Hematopoietic multipotent progenitor cell (in vitro differentiated cells): ENCODE measurements at places on chromosomes 4 and X.

- DNase-seq, result no peak
These were observed 1.0 kb downstream of the NHSL2 start for GRCh38 chrX:71911731-71912050.

GRCh38 chr4:4419896-4420295 is 33.0 kb downstream of the NSG1 start:
- no peak for DNase-seq

GRCh38 chr4:88177983-88178625 is 19.7 kb upstream of the ABCG2 start:
- DNase-seq, result peak; percentile 77

DNA sequence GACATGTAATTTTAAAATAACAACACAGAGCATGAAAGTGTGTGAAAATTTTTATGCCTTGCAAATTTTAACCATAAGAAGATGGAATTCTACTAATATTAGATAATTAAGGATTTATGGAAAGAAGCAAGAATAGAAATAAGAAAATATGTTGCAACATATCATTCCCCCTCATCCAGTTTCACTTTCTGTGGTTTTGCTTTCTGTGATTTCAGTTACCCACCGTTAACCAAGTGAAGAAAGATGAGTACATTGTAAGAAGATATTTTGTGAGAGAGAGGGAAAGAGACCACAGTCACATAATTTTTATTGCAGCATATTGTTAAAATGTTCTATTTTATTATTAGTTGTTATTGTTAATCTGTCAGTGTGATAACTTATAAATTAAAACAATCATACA is 77.9 kb downstream of the ADAM29 start:
- DNase-seq, result no peak

DNA sequence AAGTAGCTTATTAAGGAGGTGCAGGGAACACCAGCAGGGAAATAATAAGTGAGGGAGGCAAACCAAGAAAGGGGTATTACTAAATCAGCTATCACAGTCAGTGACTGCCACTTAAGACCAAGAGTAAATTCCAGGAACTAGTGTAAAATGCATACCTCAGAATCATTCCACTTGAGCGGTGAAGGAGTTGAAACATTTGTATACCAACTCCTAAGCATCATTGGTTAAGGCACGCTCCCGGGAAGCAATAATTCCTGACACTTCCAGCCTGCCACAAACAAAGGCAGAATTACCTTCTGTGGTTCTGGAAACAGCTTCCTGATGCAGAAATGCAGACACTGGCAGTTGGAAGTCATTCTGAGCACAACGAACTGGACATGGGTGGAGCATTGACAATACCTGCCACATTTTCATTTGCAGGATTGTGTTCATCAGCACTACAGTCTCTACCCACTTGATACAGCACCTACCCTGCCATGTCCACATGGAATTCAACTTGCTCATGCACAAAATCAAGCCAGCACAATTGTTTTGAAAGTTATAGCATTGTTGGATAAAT is 82.1 kb downstream of the PPP1R2C start:
- no peak for DNase-seq

GRCh38 chr4:87229979-87230378 is 9.6 kb upstream of the KLHL8 start:
- no peak for DNase-seq

- DNase-seq, result no peak
These were observed 664.8 kb downstream of the PCDH18 start for GRCh38 chr4:136867465-136867864.

DNA sequence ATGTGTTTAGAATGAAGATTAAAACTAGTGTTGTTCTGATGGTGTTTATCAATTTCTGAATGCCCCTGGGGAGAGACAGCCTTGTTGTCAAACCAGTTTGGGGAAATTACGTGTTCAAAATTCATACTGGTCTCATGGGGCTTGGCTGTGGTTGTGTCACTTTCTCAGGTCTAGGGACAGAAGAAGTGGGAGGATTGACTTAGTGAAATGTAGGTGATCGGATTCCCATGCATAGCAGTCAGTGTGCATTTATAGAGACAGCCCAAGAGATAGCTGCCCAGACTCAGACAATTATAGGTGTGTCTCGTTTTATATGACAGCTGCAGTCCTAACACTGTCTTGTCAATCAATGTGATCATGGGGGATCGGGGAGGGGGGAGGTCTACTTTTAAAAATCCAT is 94.4 kb upstream of the CLCN4 start:
- DNase-seq, result no peak

GRCh38 chr4:3074846-3075651 is 568 bp downstream of the HTT start:
- peak; percentile 86 for DNase-seq

- DNase-seq, result no peak
These were observed 168.7 kb upstream of the TBC1D9 start for GRCh38 chr4:140924761-140925392.

- DNase-seq, result no peak
These were observed 512.0 kb upstream of the NR3C2 start for GRCh38 chr4:148954011-148954749.

DNA sequence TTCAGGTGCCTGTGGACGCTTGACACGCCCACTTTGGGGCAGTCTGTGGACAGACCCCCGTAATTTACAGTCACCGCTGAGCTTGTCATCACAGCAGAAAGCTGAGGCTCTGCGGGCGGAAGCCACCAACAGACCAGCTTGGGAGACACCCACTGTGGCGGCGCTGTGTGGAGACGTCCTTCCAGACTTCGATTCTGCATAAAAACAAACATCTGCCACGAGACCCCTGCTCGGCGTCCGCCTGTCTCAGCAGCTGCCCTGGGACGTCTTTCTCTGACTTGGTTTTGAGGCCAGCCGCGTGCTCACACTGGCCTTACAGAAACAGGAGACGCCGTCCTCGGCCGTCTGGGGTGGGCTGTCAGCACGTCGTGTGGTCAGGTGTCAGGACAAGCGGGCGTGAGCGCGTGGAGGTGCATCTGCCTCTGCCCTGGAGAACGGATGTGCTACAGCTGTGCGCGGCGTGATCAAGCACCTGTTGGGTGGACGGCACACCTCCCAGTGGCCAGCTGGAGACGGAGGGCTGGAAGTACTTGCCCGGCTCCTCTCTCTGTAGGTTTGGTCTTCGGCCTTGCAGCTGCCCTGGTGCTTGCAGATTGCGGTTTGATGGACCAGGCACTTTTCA is 37.5 kb downstream of the PIGG start:
- DNase-seq, result no peak

- no peak for DNase-seq
These were observed 401.5 kb upstream of the DIPK2B start for GRCh38 chrX:45602151-45602550.

DNA sequence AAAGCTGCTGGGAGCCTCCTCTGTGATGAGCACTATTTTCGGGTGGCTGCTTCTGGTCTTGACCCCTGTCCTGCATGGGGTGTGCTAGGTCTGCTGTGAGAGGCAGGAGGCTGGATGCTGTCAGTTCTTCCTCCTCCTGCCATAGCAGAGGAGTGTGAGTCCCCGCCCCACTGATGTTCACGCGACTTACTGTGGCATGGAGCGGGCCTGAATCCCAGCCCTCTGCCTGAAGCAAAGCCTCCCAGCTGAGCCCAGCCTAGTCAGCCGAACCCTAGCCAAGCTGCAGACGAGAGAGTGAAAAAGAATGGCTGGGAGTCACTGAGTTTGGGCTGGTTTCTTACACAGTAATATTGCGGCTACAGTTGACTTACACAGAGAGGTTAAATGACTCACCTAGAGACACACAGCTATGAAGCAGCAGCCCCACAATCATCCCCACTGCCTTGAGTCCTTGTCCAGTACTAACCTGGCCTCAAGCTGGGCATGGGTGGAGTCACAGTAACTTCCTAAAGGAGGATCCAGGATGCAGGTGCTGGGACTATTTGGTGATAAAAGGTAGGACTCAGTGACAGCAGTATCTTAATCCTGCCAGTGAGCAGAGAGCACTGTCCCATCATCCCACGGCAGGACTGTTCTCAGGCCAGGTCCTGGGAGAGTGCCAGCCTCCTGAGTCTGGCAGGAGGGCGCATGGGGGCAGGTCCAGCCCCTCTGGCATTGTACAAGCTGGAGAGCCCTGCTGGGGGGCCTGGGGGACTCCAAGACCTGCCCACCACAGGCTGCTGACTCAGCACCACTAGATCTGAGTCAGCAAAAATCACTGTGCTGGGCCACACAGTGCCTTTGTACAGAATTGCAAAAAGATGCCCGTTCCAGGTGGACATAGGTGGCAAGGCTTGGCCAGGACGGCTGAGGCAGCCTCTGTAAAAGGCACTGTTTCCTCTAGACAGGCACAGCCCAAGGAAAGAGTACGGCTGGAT is 60.4 kb upstream of the CRMP1 start:
- no peak for DNase-seq

DNA sequence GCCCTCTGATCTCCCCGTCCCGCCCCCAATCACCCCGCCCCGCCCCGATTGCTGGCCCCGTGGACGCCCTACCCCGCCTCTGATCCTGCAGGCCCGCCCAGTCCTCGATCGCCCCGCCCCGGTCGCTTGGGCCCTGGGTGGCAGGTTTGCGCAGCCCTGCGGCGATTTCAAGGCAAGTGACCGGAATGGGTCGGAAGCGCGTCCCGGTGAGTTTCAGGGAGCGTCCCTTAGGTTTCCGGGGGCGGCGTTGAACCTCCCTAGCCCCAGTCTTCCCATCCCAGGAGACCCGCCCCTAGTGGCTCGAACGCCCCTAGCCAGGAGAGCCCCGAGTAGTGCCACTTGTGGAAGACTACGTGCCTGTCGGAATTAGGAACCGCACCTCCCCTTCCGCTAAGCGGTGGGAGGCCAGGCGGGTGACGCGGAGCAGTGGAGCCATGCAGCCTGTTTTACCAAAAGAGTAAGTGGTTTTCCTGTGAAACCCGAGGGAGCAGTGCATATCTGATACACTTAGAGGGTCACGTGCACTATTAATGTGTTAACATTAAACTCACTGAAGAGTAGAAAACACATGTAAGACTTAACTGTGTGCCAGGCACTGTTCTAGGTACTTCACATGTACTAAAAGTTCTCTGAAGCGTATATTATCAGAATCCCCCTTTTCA is 354 bp upstream of the TEC start:
- DNase-seq, result peak; percentile 95
